NCI-H187 treated with DMSO at 0.1 percent for 48 hours (cell line): ENCODE measurements at places on chromosomes 11 and 22.

GRCh38 chr11:104946907-104947306, 21.5 kb downstream of the CASP4 start:
- DNase-seq: no peak

GRCh38 chr11:131546218-131546895, 175.9 kb downstream of the NTM start:
- DNase-seq: no peak

DNA sequence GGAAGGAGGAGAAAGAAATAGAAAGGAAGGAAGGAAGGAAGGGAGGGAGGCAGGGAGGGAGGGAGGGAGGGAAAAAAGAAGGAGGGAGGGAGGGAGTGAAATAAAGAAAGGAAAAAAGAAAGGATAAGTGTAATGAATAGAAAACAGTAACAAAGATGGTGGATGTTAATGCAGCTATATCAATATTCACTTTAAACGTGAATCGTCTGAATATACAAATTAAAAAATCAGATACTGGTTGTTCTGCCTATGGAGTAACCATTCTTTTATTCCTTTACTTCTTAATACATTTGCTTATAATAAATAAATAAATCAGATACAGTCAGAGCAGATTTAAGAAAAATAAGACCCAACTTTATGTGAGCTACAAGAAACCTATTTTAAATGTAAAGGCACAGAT, 1520.4 kb downstream of the TBC1D22A start:
- no peak for DNase-seq

DNA sequence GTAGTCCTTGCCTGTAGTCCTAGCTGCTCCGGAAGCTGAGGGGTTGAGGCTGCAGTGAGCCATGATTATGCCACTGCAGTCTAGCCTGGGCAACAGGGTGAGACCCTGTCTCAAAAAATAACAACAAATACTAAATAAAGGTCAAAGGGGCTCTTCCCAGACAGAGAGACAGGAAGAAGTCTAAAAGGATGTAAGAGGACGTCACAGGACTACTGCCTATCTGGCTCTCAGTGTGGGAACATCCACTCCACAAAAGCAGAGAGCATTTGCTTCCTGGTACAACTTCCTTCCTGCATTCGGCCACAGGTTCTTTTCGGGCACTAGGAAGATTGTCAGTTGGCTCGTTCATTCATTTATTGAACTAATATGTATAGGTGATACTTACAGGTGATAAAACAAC, 110.6 kb downstream of the SGSM3 start:
- DNase-seq: no peak

GRCh38 chr11:123677510-123677909, 23.1 kb upstream of the SCN3B start:
- no peak for DNase-seq

DNA sequence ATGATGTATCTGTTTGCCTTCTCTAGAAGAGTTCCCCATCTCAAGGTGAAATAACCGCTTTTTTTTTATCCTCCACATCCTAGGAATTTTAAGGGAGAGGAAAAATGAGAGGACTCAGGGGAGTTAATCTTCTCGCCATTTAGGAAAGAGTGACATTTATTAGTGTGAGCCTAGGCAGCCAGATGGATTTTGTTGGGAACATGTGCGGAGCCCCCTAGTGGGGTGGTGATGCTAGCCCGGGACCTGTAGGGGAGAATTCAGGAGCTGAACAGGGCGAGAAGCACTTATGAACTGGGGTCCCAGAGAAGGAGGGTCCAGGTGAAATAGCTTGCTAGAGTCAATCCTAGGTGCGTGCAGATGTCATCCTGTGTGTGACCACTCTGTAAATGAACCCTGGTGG, 10.7 kb downstream of the IL17RA start:
- no peak for DNase-seq

- DNase-seq: no peak
These were observed 33.3 kb upstream of the KCNQ1OT1 start for GRCh38 chr11:2732940-2733628.

DNA sequence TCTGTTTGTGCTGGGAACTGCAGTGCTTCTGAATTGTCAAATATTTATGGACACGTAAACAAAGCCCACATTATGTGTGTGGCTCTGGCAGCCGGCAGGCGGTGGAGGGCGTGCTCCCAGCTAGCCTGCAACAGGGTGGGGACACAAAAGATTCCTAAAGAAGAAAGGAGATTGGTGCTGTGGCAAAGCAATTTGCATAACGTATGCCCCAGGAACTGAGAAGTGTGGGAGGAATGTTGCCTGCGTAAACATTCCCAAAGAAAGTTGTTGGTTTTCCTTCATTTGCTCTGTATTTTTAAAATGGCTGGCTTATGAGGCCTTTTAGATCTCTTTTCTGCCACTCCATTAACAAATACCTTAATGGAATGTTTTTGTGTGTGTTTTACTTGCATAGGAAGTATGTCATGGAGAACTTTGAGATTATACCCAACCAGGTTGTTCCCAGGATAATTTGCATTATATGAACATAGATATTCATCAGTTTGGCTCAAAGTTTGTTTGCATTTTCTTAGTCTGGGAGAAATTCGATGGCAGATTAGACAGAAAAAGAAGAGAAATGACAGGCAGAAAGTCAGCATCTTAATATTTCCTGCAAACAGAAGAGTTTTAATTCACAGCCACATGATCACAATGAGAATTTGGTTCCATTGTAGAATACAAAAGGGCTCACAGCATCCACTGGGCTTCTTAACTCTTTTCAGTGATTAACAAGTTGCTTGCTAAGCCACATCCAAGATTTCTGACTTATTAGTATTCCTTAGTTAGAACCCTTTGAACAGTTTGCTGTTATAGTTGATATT, 41.8 kb upstream of the DLAT start:
- no peak for DNase-seq

GRCh38 chr22:41523464-41524221, 20.6 kb downstream of the POLR3H start:
- no peak for DNase-seq

- no peak for DNase-seq
These were observed 587.0 kb downstream of the DLG2 start for GRCh38 chr11:85040166-85040565.
